ENCODE measurements at places on chromosomes 3 and 15.
A peak's percentile ranks its signal among the peaks of the same experiment; 100 is the strongest.

- no peak for DNase-seq
Observed at GRCh38 chr3:170761103-170761502, 108.9 kb downstream of the RPL22L1 start.

DNA sequence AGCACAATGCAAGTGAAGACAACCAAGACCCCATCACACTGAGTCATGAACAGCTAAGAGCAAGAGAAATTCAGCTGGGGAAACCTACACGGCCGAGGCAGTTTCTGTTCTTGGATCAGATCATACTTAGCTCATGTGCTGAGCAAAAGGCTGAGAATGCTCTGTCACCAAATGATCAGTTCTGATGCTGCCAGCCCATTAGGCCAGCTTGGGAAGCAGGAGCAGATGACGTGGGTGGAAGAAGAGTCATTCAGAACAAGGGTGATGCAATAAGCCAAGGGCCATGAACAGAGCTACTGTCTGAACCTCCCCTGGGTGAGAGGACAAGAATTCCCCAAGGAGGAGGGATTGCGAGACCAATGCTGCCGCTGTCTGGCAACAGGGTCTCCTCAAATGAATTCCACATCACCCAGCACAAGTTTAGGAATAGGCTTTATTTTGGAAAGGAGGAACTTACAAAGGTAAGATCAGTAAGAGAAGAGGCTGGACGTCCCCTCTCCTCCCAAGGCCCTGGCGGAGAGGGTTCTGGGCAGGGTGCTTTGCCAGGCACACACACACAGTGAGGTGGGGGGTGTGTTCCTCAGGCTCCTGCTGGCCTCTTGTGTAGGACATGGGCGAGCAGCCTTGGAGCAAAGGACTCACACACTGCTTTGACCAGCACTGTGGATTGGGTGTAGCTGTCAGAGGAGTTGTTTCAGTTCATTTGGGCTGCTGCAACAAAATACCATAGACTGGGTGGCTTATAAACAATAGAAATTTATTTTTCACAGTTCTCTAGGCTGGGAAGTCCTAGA, 65.6 kb upstream of the CTXND1 start:
- DNase-seq = peak; percentile 94

DNA sequence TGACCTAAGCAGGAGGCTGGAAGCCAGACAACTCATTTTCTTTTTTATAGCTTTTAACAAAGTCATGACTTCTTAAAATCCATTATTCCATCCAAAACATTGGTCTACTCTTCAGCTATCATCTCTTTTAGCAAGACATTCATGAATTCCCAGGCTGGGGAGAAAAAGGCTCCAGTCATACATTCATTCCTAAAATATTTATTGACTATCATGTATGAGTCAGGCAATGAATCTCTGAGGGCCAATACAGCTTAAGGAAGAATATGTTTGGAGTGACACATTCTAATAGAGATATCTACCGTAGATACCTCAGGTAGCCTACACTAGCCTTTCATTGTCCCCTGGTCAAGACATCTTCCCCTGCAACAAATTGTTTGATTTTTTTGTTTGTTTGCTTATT, 196.4 kb upstream of the NANOGP8 start:
- DNase-seq = peak; percentile 43

- no peak for DNase-seq
Observed at GRCh38 chr3:78888635-78889034, 879.2 kb downstream of the ROBO1 start.

DNA sequence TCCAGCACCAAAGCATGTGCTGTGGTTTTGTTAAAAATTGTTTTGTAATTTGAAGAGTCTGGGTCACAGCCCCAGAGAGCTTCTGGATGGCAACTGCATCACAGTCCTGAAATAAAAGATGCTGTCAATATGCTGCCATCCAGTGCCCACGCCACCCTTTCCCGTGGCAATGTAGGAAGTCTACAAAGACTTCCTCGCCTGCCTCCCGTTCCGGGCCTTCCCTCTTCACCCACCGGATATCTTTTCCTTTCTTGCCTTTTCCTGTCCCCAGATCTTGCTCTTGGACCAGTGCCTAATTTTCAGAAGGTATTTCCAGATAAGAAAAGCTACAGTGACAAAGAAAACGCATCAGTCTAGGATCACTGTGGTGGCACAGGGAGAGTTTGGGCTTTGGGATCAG, 85.3 kb upstream of the RNU6-1 start:
- no peak for DNase-seq

GRCh38 chr3:155639462-155640055, 105.3 kb downstream of the PLCH1 start:
- DNase-seq = no peak

GRCh38 chr3:54665016-54665600, 262.8 kb downstream of the LRTM1 start:
- DNase-seq = no peak

DNA sequence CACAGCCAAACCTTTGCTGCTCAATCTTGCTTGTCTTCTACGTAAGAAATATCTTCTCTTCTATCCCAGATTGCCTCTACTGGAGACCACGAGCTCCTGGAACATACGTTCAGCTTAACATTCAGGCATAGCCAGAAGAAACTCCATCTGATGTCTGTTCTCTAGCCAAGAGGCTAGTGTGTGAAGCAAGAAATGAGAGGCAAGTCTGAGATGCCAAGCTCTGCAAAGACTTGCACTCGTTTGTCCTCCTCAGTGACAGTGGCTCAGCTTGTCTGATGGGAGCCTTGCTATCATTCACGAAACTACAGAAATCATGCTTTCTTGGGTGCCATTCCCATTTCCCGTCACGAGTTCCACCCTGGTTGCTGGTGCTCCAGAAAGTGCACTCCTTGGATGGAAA, at the start of gene SCN10A:
TSS of gene SCN10A (minus strand) at position 192 of the 400 bp plus-strand sequence. CDS start 22,207 bp downstream, outside the sequence.
- DNase-seq = no peak

DNA sequence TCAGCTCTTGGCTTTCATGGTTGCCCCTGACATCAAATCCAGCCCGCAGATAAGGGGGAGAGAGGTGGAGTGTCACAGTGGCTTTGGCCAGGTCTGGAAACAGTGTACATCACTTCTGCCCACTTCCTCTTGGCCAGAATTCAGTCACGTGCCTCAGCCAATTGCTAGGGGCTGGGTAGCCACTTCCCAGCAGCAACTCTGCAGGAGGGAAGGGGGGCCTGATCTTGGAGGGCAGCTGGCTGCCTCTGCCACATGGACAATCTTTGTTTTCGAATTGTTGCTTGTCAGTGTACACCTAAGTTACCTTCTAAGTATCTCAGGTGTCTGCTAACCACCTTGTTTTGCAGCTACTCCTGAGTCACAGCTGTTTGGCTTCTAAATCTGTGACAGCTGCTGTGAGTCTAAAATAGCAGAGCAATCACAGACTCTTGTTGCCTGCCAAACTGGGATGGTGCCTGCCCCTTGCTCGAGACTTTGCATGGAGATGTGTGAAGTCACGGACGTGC, 41.0 kb upstream of the LIMD1 start:
- DNase-seq = peak; percentile 35

Data from AG08395 (cell line).